ENCODE measurements at places on chromosomes 4 and X.

GRCh38 chrX:9282325-9282724 lies 182.5 kb upstream of the TBL1X start:
- no peak for DNase-seq

- no peak for DNase-seq
These were observed 2.0 kb downstream of the MID1IP1 start for GRCh38 chrX:38803243-38803587.

DNA sequence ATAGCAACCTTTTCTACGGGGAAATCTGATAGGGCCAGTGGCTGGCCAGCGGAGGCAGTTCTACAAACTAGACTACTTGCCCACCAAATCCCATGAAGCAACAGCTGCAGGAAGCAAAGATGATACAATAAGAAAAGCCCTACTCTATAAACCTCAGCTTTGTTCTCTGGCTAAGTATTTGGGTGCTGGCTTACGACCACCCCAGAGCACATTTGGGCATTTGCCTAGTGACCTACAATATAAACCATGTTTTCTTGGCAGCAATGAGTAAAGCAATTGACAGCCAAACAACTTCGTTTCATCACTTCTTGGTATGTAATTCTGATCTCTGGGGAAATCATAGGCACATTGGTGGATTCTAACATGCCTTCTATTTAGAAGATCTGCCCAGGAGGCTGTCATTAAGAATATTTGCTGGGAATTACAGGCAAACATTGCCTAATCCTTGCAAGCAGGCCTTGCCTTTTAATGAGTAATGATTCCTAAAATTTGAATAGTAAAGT lies 7.5 kb upstream of the LHFPL1 start:
- DNase-seq: no peak

DNA sequence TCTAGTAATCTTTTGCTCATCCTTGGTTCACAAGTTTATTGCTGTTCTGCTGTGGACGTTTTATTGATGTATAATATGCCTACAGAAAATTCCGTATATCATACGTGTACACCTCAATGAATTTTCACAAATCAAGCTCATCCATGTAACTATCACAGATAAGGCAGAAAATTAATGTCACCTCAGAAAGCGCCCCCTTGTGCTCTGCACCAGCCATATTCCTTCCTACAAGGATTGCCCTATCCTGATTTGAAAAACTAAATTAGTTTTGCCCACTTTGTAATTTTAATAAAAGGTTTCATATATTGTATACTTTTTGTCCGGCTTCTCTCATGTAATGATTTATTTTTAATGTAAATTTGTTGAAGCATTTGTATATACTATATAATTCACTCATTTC lies 390.8 kb downstream of the ADGRL3 start:
- DNase-seq: no peak

DNA sequence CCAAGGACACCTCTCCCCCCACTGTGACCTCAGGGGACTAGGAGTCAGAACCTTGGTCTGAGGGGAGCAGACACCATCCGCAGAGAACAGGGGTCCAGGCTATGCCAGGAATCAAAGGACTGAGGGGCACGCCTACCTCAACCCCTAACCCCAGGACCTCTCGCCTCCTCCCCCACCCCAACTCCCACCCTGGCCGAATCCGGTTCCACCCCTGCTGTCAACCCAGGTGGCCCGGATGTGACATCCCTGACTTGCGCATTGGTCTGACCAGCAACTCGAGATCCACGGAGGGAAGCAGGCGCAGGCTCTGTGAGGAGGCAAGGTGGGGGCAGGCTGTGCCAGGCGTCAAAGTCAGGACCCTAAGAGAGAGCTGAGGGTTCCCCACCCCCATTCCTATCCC lies 468 bp upstream of the MAGEA4 start:
- no peak for DNase-seq

GRCh38 chr4:185920171-185920570 lies 108.2 kb upstream of the SORBS2 start:
- DNase-seq: no peak

GRCh38 chrX:19745077-19745476 lies 142.3 kb downstream of the SH3KBP1 start:
- no peak for DNase-seq

- no peak for DNase-seq
These were observed 2.0 kb downstream of the ATP6AP1 start for GRCh38 chrX:154430479-154430878.

DNA sequence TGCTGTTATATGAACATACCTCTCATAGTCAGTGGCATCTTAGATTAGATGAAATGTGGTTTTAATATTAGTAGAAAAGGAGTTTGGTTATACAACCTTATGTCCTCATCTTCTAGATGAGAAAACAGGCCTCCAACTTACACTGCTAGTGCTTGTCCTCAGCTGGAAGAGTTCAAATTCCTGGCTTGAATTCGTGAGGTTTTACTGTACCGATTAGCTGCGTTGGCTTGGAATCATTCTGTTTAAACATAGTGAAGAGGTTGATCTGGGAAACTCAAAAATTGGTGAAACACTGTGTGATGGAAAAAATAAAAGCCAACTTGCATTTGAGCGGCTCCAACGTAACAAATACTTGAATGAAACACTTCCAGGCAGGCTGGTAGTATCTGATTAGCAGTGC lies 81.0 kb downstream of the LNX1 start:
- no peak for DNase-seq

DNA sequence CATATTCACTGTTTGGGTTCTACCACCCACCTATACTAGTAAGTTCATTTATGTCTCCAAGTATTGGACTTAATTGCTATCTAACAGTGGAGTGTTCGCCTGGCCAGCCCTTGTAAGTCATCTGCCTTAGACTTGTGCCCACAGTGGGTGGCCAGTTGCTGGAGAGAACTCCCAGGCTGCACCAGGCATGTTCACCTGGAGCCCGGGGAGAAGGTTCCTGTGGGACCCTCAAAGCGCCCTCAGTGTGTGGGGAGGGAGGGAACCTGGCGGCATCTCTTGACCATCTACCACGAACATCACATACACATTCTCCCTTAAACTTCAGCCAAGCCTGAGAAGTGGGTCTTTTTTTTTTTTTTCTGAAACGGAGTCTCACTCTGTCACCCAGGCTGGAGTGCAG lies 138.1 kb downstream of the CPZ start:
- DNase-seq: no peak

DNA sequence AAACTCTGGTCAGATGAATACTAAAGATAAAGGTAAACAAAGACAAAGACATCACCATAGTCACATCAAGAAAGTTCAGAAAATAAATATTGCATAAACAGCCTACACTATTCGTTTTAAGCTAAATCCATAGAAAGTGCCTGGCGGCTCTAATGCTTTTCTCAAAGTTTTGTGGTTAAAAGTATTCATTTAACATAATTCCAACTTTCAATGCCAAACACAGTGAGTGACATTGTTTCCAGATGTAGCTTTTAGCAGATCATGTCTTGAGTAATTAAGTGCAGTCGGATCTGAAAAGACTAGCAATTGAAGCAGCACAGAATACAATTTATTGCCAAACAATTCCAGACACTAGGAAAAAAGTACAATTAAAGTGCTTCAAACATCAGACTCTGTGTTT lies 287.1 kb upstream of the ADGRL3 start:
- DNase-seq: no peak

DNA sequence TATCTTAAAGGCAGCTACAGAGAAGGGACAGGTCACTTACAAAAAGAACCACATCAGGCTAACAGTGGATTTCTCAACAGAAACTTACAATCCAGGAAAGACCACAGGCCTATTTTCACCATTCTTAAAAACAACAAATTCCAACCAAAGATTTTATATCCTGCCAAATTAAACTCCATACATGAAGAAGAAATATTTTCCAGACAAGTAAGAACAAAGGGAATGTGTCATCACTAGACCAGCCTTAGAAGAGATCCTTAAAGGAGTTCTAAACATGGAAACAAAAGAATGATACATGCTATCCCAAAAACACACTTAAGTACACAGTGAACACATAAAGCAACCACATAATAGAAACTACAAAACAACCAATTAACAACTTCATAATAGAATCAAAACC lies 105.6 kb downstream of the ANXA10 start:
- DNase-seq: no peak

DNA sequence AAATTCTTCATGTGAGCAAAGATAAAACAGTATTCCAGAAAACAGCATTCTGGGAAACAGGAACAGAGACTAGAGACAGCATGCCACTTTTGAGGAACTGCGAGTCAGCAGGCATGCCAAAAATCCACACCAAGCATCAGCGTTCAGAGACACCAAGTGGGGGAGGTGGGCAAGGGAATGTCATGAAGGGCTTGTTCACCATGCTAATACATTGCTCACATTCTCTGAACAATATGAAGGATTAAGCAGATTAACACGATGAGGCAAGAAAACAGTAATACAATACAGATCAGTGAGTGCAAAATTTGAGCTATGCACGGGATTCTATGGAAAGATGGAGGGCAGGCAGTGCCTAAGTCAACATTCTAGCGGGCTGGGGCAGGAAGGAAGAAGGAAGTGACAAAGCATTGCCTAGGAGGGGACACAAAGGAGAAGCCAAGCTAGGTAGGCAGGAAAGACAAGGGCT lies 278.3 kb downstream of the FBXW7 start:
- DNase-seq: no peak

- no peak for DNase-seq
These were observed 495.3 kb downstream of the UBE2NL start for GRCh38 chrX:144379156-144379555.

DNA sequence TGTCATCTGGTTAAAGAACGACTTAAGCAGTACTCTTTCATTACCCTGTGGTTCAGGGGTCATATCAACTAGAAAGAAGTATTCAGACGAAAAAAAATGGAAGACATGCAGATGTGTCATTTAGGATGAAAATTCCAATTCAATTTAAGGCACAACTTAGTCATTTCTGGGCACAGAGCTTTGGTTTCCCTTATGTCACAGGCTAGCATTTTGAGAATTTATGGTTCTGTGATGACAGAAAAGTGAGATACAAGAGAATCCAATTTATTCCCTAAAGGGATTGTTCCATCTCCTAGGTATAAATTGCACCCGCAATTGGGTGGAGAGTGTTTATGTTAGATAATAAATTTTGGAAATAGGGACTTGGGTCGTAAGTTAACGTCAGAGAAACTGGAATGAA lies 306.6 kb downstream of the STK32B start:
- no peak for DNase-seq

GRCh38 chr4:132333724-132334047 lies 815.4 kb upstream of the PCDH10 start:
- DNase-seq: no peak

DNA sequence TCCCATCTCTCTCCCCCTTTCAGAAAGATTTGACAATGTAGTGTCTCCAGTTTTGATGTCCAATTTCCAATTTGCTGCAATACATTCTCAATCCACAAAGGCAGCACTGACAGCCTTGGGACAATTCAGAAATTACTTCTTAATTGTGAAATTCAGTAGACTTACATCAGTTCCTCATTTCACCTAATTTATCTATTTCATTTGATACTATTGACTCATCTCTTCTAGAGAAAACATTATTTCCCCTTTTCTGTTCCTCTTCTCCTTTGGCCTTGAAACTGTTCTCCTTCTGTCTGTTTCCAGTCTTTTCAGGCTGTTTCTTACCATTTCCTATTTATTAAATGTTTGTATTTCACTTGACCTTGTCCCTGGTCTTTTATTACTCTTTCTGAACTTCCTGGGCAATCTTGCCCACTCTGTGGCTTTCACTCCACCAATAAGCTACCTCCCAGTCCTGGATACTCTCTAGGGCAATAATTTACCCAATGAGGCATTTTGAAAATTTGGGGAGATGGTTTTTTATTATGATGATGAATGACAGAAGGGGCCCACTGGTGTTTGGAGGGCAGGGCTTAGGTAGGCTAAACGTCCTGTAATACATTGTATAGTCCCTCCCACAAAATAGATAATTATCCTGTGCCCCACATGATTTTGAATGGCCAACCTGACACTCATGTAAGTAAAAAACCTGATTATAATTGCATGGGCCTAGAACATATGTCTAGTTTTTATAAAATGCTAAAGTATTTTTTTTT lies 498.0 kb upstream of the BOD1L1 start:
- DNase-seq: no peak

Measured in activated T-helper 1 cell treated with anti-CD3 and anti-CD28 coated beads, Interleukin-12 subunit alpha, Interleukin-12 subunit beta, Interleukin-2, Interleukin-4 antibody, amounts not matched to agents 30 ng/mL and 10 ng/mL and 1 ng/mL, durations not matched to agents 14 hours and 24 hours and 36 hours (primary cell).